Hematopoietic multipotent progenitor cell treated with erythropoietin and hydrocortisone succinate and interleukin-3 and kit ligand, for 17 days (in vitro differentiated cells): ENCODE measurements at places on chromosomes 6 and 20.

- no peak for DNase-seq
Measured at GRCh38 chr6:36717871-36718540, 20.4 kb downstream of the RAB44 start.

- no peak for DNase-seq
Measured at GRCh38 chr6:157688275-157688959, 134.6 kb upstream of the SNX9 start.

- no peak for DNase-seq
Measured at GRCh38 chr6:8238773-8239683, 136.7 kb upstream of the EEF1E1 start.

DNA sequence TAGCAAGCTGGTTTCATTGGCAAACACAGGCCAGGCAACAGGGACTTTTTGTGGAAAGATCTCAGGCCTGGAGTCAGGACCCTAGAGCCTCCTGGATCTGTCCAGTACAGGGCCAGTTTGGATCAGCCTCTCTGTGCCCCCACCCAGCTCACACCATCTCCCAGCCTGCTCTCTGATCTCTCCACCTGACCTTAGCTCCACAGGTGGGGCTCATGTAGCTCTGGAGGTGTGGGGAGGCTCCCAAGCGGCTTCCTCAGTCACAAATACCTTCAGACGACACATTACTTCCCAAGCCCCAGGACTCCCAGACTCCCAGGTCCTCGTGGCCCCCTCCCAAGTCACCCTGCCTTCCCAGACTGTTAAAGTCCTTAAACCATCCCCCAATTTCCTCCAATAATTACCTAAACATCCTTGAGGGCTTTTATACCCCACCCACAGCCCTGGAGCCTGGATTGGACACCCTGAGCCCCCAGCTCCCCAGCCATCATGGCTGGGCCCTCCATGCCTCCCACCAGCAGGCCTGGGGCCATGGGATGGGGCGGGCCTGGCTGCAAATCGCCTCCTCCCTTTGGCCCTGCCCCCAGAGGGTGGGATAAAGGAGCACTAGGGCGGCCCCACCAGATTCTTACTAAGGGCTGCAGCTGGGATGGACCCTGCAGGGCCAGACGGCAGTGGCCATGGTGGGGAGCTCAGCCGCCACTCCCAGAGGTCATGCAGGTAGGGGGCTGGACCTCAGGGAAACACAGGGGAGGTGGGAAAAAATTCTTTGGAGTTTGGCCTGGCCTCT, 15.9 kb upstream of the FANCE start:
- no peak for DNase-seq

- no peak for DNase-seq
Measured at GRCh38 chr20:51237278-51237677, 214.4 kb upstream of the KCNG1 start.

- DNase-seq: no peak
Measured at GRCh38 chr6:80340280-80340679, 233.8 kb downstream of the BCKDHB start.

DNA sequence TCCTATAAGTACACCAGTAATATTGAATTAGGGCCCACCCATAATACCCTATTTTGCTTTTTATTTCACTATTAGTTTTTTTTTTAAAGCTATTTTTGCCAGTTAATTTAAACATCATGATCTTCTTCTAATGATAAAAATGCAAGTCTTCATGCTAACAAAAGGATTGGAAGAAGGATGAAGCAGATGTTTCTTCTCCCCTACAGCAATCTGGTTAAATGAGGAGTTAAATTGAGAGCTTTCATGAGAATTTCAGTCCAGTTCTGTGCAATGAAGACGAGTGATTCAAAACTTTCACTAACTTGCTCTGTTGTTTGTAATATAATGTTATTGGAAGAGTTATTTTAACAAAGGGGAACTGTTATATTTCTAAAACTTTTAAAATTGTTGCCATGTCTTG, 3.4 kb downstream of the HMGN4 start:
- DNase-seq: no peak

DNA sequence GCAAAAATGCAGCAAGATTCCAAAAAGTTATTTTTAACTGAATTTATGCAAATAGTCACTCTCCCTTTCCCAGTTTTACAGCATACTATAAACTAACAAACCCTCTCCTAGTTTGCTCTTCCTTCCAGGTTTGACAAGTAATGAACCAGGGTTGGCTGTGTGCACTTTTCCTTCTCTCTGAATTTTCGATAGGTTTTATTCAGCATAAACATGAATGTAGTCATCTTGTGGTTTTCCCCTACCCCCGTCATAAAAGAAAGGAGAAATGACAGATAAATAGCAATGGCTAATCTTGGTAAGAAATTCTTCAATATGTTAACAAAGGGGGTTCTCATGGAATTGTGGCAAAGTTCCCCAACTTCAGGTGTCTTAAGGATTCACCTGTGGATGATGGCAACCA, 26.3 kb downstream of the PRDM1 start:
- no peak for DNase-seq

GRCh38 chr6:136887953-136888352, 34.1 kb upstream of the SLC35D3 start:
- DNase-seq: no peak

DNA sequence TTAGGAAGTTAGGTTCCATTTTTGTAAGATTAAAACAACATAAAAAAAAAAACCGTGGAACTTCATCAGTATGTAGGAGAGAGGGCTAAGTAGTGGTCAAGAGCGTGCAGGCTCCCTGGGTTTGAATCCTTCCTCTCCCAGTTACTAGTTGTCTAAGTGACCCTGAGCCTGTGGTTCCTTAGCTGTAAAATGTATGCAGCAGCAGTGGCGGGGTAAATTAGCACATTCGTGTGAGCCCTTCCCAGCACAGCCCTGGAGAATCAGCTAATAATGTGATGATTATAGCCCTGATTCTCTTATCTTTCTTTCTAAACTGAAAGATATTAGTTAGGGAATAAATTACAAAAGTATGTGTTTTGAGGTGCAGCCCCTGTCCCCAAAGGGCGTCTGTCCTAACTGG, 32.6 kb downstream of the TM9SF4 start:
- DNase-seq: no peak

GRCh38 chr6:17450397-17450796, 57.0 kb downstream of the CAP2 start:
- DNase-seq: no peak

GRCh38 chr6:4135665-4136353, 434 bp upstream of the ECI2 start:
- DNase-seq: peak; percentile 91

GRCh38 chr6:95629551-95629950, 52.2 kb downstream of the MANEA start:
- no peak for DNase-seq

DNA sequence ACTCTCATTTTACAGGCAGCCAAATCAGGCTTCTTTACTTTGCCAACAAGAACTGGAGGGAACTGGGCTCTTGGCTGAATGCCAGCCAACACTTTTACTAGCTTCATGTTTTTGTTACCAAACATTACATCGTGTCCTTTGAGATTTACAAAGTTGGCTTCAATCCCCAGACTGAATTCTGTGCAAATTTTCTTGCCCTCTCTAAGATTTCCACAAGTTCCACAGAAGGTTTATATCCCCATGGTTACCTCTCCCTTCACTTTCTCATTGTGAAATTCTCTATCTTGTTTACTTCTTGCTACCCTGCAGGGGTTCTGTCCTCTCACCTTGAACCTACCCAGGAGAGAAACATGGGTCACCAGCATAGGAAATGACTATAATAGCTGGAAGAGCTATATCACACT, 37.6 kb upstream of the PLCB1 start:
- no peak for DNase-seq

GRCh38 chr6:161578478-161578877, 304.6 kb upstream of the AGPAT4 start:
- no peak for DNase-seq

- DNase-seq: no peak
Measured at GRCh38 chr6:27605401-27606342, 132.8 kb upstream of the ZNF184 start.

DNA sequence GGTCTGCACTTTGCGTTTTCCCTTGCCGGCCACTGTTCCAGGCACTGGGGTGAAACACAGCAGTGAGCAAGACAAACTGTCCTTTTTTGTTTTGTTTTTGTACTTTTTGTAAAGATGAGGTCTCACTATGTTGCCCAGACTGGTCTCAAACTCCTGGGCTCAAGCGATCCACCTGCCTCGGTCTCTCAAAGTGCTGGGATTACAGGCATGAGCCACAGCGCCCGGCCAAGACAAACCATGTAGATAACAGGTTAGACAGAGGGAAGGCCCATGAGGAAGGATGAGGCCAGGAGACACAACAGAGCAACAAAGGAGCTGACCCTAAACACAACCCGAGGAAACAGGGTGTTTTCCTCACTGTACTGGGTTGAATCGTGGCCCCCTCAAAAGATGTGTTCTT, 165.4 kb downstream of the NFATC2 start:
- no peak for DNase-seq

DNA sequence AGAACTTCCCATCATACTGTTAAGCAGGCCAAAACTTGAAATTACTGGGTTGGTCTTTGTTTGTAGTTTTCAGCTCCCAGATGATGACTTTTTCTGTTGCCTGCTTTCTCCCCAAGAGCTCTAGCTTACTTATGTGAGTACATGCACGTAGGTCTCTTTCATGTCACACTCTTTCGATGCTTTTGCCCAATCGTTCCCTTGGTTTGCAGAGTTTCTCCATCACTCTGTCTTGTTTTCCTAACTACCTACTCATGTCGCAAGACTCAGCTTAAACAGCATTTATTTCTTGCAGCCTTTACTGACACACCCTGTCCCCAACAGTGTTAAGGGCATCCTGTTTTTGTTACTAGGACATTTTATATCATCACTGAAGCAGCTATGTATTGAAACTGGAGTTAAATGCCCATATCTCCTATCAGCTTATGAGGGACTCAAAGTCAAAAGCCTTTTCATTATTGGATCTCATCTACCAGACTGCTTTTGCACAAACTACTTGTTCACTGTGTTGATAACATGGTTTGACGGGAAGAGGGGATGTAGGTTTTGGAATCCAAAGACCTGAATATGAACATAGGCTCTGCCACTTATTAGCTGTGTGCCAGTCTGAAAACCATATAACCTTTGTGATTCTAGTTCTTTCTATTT, 2.9 kb downstream of the ARG1 start:
- peak; percentile 16 for DNase-seq

DNA sequence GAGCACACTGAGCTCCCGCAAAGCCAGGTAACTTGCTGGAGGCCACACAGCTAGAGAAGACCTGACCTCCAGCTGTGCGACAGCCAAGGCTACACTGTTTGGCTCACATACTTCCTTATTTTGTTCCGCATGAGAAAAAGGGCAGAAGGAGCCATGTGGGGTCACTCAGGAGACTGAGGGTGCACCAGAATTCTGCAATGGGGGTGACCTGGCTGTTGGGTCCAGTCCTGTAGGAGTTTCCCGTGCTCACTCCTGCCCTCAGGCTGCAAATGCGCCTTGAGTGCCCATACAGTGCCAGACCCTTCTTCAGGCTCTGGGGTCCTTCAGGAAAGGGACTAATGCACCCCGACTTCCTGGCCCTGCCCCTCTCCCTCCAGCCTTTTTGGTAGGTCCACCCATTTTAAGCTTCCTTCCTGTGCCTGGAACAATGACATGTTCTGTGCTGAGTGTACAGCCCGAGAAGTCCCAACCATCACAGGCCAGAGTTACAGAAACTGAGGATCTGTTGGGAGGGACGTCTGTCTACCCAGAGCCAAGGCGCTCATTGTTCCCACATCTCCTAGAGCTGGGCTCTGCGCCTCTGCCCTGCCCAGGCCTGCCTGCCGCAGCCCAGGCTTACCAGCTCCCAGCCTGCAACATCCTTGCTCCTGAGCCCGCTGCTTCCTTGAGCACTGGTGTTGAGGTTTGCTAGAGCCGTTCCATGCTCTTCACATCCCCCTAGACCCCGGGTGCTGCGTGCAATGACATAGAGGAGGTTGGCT, 33.5 kb upstream of the CD93 start:
- DNase-seq: no peak

- DNase-seq: no peak
Measured at GRCh38 chr6:5855787-5856470, 150.8 kb downstream of the NRN1 start.

GRCh38 chr20:1281279-1282057, 15.4 kb downstream of the SNPH start:
- no peak for DNase-seq

DNA sequence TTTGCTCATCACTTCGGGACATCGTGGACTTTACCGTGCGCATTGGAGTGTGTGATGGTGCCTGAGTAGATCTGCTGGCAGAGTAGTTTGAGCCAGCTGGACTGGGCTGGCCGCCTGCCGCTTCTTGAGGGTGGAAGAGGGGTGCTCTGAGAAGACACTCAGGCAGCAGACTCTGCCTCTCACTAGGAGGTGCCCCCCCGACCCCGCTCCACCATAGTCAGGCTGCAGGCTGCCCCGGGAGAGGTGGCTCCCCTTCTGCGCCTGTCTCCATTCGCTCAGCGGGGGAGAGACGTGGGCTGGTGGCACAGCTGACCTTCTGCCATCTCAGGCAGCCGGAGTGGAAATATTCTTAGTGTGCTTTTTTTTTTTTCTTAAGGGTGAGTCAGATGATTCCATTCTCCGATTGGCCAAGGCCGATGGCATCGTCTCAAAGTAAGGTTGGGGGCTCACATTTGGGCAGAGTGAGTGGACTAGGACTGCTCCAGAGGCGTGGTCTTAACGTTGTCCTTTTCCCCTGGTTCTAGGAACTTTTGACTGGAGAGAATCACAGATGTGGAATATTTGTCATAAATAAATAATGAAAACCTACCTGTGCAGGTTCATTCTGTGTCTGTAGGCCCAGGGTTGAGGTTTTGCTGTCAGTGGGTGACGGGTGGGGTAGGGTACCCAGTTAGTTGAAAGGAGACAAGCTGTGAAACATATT, 1.2 kb downstream of the RPS21 start:
- no peak for DNase-seq

DNA sequence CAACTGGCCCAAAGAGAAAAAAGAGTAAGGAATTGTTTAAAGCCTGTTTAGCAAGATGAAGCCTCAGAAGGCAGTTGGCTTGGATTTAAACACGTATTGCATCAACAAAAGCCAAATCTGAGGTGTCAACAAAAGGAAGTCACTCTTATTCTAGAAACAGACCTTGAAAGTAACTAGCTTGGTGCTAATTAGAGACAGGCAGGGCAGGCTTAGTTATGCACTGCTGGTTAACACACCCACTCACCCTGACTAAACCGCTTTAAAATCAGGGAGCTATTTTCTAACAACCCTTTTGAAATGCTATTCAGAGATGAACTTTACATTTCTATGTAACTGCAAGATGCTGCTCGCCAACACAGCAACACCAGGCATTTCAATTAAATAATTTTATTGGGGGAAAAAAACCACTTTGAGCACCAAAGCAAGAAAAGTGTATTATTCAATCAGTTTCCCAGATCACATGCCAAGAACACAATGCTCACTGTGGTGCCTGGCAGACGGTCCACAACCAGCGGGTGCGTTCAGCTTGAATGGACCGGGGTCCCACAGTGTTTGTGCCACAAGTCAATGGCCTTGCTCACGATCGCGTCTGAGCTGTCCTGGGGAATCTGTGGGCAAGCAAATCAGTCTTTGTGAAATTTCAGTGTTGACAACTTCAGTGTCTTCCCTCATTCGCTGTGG, 23.6 kb downstream of the TBC1D7 start:
- no peak for DNase-seq
